Suppressor macrophage treated with lipopolysaccharide for 1 hour (primary cell): ENCODE measurements at places on chromosomes 4 and X.
A peak's percentile ranks its signal among the peaks of the same experiment; 100 is the strongest.

GRCh38 chr4:88414755-88415154 lies 36.1 kb downstream of the HERC6 start:
- no peak for DNase-seq

- DNase-seq: no peak
Observed at GRCh38 chr4:125760201-125760819, 445.6 kb downstream of the FAT4 start.

- DNase-seq: peak; percentile 15
Observed at GRCh38 chrX:19991350-19991718, 473 bp upstream of the BCLAF3 start.

- no peak for DNase-seq
Observed at GRCh38 chr4:99361268-99361898, 8.8 kb upstream of the ADH1C start.

- DNase-seq: no peak
Observed at GRCh38 chrX:21503593-21503992, 129.4 kb downstream of the CNKSR2 start.

GRCh38 chr4:17029964-17030363 lies 131.5 kb upstream of the LDB2 start:
- DNase-seq: no peak

GRCh38 chr4:156677131-156677531 lies 294.5 kb downstream of the PDGFC start:
- DNase-seq: peak; percentile 8

- DNase-seq: no peak
Observed at GRCh38 chr4:158350161-158350560, 139.9 kb downstream of the TMEM144 start.

GRCh38 chrX:46208225-46208854 lies 336.9 kb downstream of the ZNF674 start:
- no peak for DNase-seq

DNA sequence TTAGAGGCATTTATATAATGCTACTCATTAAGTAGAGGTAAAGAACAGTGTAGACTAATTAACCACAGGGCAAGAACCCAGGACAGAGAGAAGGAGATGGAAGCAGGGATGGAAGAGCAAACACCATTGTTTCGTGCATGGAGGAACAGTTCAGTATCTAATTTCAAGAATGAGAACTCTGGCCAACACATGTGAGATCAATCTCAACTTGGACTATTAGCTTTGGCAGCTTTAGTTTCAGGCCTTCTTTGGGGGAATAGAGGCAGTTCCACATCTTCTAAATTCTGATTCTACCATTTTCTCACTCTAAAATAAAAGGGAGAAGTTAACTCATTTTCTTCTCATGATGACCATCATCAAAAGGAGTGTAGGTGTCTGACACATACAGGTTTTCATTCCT lies 207.0 kb downstream of the LDB2 start:
- DNase-seq: no peak

DNA sequence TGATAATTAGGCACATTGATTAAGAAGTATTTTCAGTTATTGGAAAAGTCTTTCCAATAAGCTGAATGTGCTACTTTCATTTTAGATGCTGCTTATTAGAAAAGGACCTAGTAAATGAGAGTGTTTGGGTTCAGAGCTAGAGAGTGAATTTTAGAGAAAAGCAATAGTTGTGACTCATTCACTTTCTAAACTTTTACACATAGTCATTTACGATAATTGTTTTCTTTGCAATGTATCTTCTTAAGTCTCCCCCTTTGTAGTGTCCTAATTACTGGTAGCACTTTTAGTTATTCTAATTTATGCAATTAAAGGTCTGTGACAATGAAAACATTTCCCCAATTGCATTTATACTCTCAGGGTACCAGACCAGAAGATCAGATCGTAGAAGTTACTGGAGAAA lies 1.3 kb downstream of the IL21 start:
- DNase-seq: no peak

DNA sequence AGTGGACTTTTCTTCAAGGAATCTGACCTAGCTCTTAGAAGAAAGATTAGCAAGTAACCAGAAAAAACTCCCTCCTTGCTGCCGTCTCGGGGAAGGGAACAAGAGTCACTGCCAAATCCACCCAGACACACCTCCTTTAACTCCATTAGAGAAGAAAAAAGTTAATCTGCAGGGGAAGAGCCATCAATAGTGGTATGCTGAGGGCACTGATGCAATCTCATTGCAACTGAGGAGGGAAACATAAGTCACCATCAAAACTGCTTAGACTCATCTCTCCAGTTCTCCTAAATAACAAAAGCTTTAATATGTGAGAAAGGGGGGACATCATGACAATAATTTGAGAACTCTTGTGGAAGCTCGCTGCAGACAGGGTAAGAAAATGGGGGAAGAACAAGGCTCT lies 49.3 kb upstream of the MAGED4B start:
- DNase-seq: no peak

DNA sequence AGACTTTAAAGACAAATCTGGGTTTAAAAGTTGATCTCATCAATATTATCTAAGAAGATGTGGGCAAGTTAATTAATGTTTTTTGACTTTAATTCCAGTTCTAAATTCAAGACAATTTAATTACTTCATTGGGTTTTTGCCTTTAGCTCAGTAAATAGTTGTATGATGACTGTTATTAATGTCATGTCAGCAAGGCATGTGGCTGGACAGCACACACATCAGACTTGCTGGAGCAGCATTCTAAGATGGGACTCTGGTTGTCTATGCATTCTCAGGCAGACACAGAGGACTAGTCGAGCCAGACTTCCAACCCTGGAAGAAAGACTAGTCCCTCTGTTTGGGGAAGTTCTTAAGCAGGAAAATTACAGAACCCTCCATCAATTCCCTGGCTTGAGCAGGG lies 180.7 kb upstream of the GK2 start:
- no peak for DNase-seq

- DNase-seq: no peak
Observed at GRCh38 chr4:165418073-165418472, 39.3 kb downstream of the CPE start.

- DNase-seq: no peak
Observed at GRCh38 chrX:19718642-19719041, 168.8 kb downstream of the SH3KBP1 start.

DNA sequence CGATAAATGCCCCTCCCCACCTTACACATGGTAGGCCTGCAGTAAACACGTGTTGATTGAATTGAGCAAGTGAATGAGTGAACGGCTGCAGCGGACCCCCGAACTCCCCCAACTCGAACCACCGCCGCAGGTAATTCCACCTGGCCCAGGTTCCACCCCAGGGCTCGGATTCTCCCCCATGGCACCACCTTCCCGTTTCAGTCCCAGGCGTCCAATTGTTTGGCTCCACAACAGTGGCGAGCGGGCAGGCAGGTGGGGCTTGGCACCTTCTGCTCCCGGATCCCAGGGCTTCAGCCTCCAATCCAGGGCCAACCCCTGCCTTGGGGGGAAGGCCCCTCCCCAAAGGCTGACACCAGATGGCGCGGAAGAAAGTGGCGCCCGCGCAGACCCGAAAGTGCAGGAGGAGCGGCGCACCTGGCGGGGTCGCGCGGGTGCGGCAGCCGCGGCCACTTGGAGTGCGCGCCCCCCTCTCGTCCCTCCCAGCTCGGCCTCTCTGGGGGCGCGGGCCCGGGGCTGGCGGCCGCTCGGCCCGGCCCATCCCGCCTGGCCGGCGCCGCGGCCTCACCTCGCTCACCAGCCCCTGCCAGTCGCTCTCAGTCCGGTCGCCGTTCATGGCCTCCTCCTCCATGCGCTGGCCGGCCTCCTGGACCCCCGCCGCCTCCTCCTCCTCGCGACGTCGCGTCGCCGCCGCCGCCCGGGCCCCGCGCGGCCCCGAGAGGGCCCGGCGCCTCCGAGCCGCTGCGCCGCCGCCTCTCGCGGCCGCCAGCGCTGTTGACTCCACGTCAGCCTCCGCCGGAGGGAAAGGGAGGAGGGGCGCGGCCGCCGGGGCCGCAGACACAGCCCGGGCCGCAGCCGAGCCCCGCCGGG lies at the start of gene CCDC149:
Gene CCDC149 (minus strand): TSS at position 791 of the 867 bp plus-strand sequence. CDS start 178 bp downstream, at position 613.
- DNase-seq: peak; percentile 87

GRCh38 chrX:154516656-154517100 lies 646 bp upstream of the FAM3A start:
- no peak for DNase-seq

DNA sequence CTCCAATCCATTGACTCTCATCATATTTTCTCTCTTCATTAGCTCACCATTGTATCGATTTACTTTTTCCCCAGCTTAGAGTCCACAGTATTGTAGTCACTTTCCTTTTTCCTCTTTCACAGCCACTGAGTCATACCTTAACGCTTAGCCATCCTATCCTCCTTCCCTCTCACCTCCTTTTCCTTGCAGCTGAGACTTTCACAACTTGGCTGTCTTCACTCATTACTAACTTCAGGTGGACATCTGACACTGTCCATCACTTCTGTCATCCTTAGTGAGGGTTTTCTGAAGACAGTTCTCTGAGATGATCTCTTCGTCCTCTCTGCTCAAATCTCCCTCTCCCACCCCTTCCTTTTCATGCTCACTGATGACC lies 70.5 kb upstream of the ESX1 start:
- DNase-seq: no peak

DNA sequence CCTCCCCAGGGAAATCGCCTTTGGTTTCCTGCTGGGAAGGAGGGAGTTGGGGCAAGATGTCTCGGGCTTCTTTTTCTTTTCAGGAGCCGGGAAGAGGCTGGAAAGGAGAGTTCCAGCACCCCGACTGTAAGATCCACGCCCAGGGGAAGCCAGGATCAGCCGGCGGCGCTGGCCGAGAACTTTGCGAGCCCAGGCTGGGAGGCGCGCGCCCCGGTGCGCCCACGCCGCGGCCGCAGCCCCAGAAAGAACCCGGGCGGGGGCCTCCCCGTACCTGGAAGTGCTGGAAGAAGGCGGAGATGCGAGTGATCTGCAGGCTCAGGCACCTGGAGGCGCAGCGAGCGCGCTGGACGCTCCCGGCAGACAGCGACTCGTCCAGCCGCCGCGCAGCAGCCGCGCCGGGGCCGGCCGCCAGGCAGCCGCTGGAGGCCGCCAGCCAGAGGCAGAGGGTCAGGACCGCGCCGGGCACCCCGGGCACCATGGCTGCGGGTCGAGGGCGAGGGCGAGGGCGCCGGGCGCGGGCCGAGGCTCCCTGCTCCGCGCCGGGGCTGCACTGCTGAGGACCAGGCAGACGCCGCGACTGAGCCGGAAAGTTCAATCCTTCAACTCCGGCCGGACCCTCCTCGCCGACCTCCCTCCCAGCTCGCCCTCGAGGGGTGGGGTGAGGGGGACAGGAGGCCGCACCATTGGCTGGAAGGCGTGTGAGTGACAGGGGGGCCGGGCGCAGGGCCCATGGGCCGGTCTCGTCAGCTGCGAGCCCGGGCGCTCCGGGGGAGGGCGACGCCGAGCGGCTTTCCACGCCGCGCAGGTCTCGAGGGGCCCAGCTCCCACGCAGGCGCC lies at the start of gene ANOS1:
Gene ANOS1 (minus strand): TSS at position 579 of the 837 bp plus-strand sequence. CDS start 101 bp downstream, at position 478.
- DNase-seq: peak; percentile 53

- no peak for DNase-seq
Observed at GRCh38 chr4:147678106-147678505, 5.9 kb downstream of the PRMT9 start.

- DNase-seq: no peak
Observed at GRCh38 chrX:100979881-100980607, 10.5 kb downstream of the ARL13A start.

GRCh38 chr4:40066651-40067050 lies 10.0 kb downstream of the N4BP2 start:
- no peak for DNase-seq

- DNase-seq: no peak
Observed at GRCh38 chr4:108034565-108034964, 44.9 kb downstream of the HADH start.

- no peak for DNase-seq
Observed at GRCh38 chr4:7173841-7174449, 18.4 kb upstream of the SORCS2 start.
